ENCODE measurements at places on chromosomes 5 and 9. TPM values are rescaled to one million over a fixed set of nuclear protein-coding genes. Genes with fewer than 3 reads are reported as not detected.

DNA sequence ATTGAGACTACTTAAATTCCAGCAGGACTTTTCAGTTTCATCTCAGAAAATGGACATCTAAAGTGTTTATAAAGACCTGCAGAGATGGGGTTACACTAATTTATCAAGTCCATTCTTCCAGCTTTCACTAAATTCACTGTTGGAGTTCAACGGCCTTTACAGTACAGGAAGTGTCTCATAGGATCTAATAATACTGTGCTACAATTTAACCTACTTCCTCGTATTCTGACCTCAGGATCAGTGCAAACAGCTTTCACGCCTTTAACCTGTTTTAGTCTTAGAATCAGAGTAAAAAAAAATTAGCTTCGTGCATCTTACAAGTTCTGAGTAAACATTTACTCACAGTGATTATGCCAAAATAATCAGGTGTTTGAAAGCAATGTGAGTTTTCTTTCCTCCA, 632.6 kb upstream of the DMAC1 start:
- H3K27me3 ChIP-seq = no peaks in the 10 kb centered on the region
- H3K4me1 ChIP-seq = no peaks in the 10 kb centered on the region
- H3K36me3 ChIP-seq = no peaks in the 10 kb centered on the region

DNA sequence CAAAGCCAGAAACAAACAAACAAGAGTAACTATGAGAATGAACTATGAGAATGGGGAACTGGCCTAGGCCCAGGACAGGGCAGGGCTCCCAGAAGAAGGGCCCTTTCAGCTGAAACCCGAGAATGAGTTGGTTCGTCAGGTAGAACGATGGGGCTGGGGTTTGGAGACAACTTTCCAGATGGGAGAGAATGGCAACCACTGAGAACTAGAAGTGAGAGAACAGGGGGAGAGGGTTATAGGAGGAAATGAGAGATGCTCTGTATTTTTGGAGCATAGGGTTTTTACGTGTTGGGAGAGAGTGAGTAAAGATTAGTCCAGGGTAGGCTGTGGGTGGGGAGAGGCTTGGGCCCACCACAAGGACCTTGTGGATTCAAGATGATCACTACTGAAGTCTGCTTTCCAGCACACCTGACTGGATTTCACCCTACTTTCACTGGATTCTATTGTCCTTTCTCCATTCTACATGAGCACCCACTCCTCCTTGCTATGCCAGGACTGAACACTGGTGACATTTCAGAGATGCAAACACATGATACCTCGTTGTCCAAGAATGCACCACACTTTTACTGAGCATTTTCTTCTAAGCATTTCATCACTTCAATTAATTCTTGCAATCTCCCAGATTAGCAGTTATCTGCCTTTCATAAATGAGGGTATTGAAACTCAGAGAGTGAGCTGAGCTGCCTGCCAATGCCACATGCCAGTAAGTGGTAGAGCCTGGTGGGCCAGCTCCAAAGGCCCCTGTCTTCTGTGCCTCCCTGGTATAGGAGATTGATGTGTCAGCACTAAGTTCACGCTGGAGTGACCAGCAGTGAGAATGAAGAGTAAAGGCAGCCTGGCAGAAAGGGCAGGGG, 3.2 kb upstream of the TMEM268 start:
- no peak overlapping the region for H3K4me3 ChIP-seq
- no peaks in the 10 kb centered on the region for H3K36me3 ChIP-seq
- no peak overlapping the region for H3K27ac ChIP-seq
- peaks cover 10% of the 10 kb centered on the region for H3K4me1 ChIP-seq

DNA sequence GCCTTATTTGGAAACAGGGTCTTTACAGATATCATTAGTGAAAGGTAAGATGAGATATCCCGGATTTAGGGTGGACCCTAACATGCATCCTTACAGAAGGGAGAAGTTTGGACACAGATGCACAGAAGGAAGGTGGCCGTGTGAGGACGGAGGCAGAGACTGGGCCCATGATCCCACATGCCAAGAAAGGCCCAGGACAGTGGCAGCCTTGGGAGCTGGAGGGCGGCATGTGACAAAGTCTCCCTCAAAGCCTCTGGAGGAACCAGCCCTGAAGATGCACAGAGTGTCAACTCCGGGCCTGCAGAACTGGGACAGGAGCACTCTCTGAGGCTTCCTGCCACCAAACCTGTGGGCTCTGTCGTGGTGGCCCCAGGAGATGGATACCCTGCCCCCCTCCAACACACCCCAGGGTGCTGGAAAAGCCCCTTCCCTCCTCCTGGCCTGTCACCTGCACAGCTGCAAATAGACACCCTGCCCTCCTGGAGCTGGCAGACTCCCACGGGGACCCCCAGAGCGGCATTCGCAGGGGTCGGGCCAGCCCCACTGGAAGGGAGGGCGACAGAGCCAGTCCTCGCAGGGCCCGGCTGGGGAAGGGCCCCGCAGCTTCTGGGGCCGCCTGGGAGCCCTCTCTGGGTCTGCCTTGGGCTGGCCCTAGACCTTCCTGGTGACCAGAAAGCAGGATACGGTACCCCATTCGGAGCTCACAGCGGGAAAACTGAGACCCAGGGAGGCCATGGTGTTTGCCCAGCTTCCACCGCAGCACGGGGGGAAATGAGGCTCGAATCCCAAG, 7.9 kb downstream of the NACC2 start:
- H3K4me3 ChIP-seq = no peak overlapping the region
- no peak for DNase-seq
- peaks cover 3% of the 10 kb centered on the region for H3K36me3 ChIP-seq
- no peaks in the 10 kb centered on the region for H3K27me3 ChIP-seq
- H3K4me1 ChIP-seq = peaks cover 16% of the 10 kb centered on the region

DNA sequence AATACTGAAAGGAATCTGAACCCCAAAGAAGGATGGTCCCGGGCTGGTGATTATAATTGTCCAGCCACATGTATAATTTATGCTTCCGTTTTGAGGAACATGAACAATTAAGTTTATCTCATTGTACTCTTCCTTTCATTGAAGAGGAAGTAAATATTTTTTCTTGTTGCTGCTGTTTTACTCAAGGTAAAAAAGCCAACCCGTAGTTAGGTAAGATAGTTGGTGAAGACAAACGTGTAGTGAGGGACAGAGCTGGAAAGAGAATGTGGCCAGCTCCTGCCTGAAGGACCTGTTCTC, 5.1 kb downstream of the RCL1 start:
- H3K36me3 ChIP-seq = no peaks in the 10 kb centered on the region
- H3K27me3 ChIP-seq = no peaks in the 10 kb centered on the region
- DNase-seq = no peak
- H3K4me3 ChIP-seq = no peak overlapping the region

DNA sequence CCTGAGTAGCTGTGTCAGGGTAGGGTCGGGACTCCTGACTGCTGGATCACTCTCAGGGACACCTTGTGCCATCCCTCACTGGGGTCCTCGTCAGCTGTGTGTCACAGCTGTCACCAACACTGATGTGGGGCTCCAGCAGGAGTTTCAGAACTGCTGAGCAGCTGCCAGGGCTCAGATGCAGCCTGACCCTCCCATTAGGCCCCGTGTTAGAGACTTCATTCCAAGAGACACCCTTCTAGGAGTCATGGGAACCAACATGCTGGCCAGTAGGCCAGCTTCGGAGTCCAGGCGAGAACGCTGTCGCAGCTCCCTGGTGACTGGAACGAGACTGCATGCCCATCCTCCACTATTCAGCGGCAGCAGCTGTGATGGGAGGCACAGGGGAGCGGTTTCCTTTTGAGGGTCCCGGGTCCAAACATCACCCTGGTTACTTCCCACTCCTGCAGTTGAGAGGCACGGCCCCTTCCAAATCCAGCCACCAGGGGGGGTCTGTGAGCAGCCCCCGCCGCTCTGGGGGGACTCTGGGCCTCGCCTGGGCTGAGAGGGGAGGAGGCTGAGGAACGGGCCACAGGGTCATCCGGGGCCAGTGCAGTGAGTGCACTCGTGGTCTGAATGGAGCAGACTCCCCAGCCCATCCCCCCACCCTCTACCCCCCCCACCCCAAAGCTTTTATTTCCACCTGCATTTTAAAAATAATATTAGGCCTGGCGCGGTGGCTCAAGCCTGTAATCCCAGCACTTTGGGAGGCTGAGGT, 12.6 kb upstream of the TCF7 start:
- H3K4me1 ChIP-seq = peaks cover 4% of the 10 kb centered on the region
- H3K36me3 ChIP-seq = no peaks in the 10 kb centered on the region
- no peak overlapping the region for H3K27ac ChIP-seq
- H3K27me3 ChIP-seq = peaks cover 11% of the 10 kb centered on the region
- no peak overlapping the region for H3K4me3 ChIP-seq

DNA sequence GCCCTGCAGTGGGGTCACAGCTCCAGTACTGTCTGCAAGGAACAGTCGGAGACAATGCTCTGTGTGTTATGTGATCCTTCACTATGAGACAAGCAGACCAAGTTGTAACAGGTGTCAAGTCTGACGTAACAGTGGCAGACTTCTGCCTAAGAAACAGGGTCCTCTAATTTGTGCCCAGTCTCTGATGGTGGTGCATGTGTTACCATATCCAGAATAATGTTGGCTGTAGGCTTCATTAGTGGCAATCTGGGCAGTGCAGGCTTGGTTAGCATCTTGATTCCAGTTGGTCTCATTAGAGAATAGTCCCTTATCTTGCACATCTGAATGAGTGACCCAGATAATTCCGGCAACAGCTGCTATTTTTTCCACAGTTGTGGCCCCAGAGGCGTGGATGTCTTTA, 33.8 kb downstream of the ZNF131 start:
- H3K36me3 ChIP-seq = peaks cover 13% of the 10 kb centered on the region
- no peak for DNase-seq
- no peaks in the 10 kb centered on the region for H3K27me3 ChIP-seq

DNA sequence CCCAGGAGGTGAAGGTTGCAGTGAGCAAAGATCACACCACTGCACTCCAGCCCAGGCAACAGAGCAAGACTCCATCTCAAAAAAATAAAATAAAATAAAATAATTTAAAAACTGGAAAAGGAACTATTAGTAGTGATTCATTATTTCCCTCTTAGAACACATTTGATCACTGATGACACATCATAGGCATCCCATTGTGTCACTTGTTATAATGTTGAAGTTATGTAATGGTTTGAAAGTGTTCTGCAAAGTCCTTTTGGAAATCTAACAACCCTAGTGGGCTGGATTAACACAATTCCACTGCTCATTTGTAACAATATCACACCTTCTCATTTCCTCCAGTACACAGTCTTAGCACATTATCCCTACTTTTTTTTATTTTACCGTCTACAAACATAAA, 81.8 kb upstream of the LMNB1 start:
- no peak for DNase-seq
- no peaks in the 10 kb centered on the region for H3K4me1 ChIP-seq
- no peaks in the 10 kb centered on the region for H3K36me3 ChIP-seq
- H3K4me3 ChIP-seq = no peak overlapping the region
- H3K27me3 ChIP-seq = no peaks in the 10 kb centered on the region

DNA sequence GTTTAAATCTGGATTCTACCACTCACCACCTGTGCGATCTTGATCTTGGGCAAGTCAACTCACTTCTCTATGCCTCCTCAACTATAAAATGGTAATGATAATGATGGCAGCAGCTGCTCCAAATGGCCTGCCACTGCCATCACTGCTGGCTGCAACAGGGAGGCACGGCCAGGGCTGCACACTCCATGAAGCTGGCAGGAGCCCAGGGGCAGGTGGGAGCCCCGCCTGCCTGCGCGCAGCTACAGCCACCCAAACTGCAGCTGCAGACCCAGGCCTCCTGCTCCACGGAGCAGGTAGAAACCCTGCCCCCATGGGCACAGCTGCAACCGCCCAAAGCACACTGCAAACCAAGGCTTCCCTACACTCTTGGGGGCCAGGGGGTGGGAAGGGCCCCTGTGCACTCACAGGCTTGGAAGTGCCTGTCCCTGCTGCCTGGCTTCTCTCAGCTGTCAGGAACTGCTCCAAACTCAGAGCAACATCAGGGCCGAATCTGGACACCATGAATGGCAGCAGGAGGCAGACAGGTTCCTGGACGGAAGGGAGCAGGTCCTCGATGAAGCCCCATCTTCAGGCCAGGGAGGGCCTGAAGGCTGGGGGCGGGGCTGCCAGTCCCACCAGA, 57.6 kb downstream of the PRELID2 start:
- peaks cover 2% of the 10 kb centered on the region for H3K4me1 ChIP-seq
- H3K4me3 ChIP-seq = no peak overlapping the region

- H3K27ac ChIP-seq = no peak overlapping the region
- no peak overlapping the region for H3K4me3 ChIP-seq
- no peak for DNase-seq
- no peaks in the 10 kb centered on the region for H3K27me3 ChIP-seq
- no peaks in the 10 kb centered on the region for H3K4me1 ChIP-seq
Observed at GRCh38 chr5:163773226-163773625, 267.8 kb downstream of the MAT2B start.

DNA sequence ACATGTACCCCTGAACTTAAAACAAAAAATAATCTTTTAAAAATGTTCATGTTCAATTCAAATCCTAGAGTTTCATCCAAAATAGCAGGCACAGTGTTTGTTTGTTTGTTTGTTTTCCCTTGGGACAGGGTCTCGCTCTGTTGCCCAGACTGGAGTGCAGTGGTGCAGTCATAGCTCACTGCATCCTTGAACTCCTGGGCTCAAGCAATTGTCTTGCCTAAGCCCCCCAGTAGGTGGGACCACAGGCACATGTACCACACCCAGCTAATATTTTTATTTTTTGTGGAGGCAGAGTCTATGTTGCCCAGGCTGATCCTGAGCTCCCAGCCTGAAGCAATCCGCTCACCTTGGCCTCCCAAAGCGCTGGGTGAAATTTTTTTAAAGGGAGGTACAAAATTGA, 5.0 kb upstream of the POLR1E start:
- no peak overlapping the region for H3K4me3 ChIP-seq
- H3K27me3 ChIP-seq = peaks cover 10% of the 10 kb centered on the region
- H3K4me1 ChIP-seq = no peaks in the 10 kb centered on the region

DNA sequence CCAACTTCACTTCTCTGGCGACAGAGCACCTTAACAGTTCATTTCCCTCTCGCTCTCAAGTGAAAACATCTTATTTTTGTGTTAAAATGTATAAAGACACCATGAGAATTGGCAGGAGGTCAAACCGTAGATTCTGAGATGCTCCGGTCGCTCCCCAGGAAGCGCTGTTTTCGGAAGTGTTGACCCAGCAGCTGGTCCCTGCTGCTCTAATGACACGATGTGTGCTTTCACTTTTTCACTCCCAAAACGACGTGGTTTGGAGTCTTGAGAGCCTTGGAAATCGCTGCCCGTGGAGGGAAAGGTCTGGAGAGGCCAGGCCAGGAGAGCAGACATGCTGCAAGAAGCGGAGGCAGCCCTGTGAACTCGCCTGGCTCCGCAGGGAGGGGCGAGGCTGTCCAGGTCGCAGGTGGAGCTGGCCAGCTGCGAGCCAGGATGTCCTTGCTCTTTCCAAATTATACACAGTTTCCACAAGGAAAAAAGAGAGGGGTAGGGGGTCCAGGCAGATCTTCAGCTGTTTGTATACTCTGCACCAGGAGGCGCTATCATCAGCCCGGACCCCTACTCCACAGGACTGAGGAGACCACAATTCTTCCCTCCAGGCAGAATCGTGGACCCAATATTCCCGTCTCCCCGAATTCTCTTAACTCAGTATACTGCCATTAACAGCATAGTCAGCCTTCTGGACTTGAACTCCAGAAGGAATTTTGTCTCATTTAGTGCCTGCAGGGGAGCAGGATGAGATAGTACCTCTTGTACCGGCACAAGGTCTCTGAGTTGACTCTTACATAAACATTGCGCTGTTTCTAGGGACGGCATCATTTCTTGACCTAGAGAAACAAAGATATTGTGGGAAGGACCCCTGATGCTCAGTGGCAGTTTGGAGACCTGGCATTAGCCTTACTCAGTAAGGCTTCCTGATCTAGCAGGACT, 248.6 kb upstream of the ANKRD55 start:
- DNase-seq = peak; percentile 54
- peaks cover 21% of the 10 kb centered on the region for H3K4me1 ChIP-seq
- H3K27ac ChIP-seq = peak overlapping the region; percentile 58
- peak overlapping the region; percentile 37 for H3K4me3 ChIP-seq
- no peaks in the 10 kb centered on the region for H3K27me3 ChIP-seq
- H3K36me3 ChIP-seq = no peaks in the 10 kb centered on the region

Gene GDF9
- 0.16 TPM for polyA plus RNA-seq

Gene RAB3C
- not detected for polyA plus RNA-seq

Gene FBXL7
- 11.2 TPM for polyA plus RNA-seq

Data from IMR-90 (cell line).